ENCODE measurements at places on chromosomes 7 and 10.

DNA sequence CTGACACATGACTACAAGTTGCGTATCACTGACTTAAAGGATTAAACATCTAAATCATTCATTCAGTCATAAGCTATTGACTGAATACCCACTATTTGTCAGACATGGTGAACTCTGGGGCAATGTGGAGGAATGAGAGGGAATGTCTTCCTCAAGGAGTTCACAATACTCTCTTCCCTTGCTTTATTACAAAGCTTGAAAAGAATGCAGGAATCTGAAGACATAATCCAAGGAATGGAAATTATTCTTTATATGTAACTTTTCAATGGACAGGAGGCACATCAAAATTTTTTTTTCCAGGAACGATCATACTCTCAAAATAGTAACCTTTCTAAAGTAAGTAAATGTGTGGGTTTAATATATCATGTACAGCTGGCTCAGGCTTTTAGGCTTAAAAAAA, 111.9 kb downstream of the ATXN7L1 start:
- no peak for DNase-seq

DNA sequence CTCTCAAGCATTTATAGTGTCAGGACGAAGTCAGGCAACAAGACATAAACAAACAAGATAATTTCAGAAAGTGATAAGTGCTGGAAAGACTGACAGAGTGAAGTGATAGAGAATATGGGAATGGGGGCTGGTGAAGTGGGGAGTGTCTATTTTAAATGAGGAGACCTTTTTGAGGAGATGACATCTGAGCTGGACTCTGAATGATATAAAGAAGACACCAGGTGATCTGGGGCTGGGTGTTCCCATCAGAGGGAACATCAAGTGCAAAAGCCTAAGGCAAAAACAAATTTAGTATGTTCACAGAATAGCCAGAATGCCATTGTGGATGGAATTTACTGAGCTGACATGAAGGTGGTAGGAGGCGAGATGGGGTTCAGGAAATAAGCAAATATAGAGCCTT, 83.4 kb downstream of the PPP1R3A start:
- no peak for DNase-seq

GRCh38 chr10:65325913-65326312, 1599.9 kb upstream of the LRRTM3 start:
- DNase-seq: no peak

DNA sequence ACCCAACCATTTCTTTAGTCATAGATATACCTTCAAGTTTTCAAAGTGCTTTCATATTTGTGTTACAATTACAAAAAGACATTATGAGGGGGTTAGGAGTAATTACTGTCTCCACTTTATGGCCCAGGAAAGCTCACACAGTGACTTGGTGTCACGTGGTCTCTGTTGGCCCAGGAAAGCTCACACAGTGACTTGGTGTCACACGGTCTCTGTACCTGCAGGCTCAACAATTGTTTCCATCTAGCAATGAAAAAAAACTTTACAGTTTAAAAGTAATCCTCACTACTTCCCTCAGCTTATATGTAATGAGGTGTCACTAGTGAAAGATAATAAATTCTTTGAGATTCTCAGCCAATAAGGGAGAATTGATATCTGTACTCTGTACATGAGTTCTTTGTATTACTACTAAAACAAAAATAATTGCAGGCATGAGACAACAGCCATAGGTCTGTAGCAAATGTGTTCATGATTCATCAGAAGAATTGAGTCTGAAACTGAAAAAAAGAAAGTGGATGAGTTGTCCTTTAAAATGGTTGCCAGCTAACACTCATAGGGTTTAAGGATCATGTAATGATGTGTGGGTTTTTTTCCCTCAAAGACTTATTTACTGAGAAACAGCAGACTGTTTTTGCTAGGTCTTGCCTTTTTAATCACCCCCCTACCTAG, 10.9 kb downstream of the OGDH start:
- DNase-seq: no peak

GRCh38 chr7:17031906-17032551, 150.2 kb upstream of the AGR3 start:
- DNase-seq: no peak

DNA sequence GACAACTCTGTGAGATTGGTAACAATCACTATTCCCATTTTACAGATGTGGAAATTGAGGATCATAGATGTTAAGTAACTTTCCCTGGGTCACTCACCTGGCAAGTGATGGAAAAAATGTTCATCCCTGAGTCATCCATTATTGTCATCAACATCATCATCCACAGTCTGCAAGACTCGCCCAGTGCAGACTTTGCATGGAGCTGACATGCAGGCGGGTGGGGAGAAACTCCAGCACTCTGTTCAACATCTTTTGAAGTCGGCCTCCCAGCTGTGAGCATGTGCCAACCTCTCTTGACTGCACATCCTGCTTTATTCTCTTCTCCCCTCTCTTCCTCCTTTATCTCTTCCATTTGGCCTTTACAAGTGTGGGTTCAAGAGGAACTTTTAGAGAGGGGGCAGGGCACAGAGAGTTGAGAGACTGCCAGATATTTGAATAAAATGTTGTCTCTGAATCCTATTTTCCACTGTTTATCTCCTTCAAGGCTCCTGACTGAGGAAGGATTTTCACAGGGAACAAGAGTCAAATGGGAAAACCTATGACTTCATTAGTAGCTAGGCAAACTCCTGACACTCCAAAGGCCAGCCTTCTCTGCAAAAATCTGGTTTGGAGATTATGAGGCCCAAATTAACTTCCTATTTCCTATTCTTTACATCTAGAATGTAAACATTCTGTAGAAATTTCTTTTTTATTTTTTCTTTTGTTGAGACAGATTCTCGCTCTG, 283.7 kb upstream of the PODXL start:
- no peak for DNase-seq

GRCh38 chr10:17455015-17455520, 673 bp upstream of the ST8SIA6 start:
- DNase-seq: no peak

DNA sequence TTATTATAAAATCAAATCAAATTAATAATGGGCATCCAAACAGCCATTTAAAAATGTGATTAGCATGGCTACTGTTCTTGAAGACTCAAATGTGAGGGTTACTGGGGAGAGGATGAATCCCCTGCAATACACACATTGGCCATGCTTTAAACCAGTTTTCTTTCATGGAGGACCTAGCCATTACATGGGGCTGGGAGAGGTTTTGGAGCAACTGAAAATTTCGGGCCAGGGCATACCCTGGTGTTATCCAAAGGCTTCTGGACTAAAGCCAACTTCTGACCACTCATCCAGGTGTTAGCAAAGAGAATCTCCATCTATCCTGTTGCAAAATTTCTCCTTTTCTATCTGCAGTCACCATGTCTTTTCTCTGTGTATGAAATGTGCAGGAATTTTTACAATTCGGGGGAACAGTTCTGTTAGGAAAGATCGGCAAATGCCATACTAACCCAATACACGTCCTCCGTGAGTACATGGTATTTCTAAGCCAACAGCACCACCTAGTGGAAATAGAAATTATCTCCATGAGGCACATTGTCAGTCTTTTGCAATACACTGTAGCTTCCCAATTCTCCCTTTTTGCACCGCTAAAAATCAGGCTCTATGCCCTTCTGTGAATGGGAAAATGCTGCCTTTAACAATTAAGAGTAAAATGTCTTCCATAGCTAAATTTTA, 47.0 kb upstream of the ZNF107 start:
- DNase-seq: peak; percentile 24

DNA sequence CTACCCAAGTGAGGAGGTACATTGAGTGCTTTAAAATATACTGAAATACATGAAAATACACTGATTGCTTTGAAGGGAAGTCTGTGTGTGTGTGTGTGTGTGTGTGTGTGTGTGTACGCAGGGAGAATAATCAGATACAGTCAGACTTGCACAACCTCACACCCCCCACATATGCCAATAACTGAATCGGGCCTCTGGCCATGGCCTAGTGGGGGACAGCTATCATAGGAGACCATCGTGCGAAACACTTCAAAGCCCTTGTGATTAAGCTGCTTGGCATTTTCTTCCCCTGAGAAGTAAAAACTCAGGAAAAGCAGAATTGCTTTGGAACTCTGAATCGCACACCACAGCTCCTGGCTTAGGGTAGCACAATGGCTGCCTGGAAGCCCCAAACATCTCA, 135.1 kb downstream of the C10orf105 start:
- no peak for DNase-seq

- DNase-seq: no peak
Measured at GRCh38 chr10:26987851-26988250, 112.4 kb downstream of the ANKRD26 start.

DNA sequence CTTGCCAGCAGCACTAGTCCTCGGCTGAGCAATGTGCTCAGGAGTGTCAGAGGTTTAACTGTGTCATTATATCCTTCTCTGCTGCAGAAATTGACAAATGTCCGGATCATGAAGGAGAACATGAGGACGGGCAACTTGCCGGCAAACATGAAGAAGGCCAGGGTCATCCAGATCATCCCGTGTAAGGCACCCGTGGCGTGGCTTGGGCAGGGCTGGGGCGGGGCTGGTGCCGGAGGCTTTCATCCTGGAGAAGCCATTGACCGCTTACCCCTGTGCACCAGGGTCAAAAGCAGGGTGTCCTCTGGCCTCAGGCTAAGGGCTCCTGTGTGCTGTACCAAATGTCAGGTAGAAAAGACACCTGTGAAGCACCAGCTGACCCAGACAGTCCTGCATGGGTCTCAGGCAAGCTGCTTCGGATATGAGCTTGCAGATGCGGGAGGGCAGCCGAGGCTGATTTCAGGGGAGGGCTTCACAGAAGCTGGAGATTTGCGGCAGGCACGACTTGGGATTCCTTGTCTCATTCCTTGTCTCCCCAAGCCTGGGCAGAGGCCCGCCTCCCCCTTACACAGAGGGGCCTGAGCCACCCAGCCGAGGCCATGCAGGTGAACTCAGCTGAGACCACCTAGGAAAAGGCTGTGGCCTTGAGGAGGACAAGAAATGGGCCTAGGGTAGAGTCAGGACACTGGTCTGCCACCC, 55.4 kb downstream of the MKI67 start:
- DNase-seq: no peak

DNA sequence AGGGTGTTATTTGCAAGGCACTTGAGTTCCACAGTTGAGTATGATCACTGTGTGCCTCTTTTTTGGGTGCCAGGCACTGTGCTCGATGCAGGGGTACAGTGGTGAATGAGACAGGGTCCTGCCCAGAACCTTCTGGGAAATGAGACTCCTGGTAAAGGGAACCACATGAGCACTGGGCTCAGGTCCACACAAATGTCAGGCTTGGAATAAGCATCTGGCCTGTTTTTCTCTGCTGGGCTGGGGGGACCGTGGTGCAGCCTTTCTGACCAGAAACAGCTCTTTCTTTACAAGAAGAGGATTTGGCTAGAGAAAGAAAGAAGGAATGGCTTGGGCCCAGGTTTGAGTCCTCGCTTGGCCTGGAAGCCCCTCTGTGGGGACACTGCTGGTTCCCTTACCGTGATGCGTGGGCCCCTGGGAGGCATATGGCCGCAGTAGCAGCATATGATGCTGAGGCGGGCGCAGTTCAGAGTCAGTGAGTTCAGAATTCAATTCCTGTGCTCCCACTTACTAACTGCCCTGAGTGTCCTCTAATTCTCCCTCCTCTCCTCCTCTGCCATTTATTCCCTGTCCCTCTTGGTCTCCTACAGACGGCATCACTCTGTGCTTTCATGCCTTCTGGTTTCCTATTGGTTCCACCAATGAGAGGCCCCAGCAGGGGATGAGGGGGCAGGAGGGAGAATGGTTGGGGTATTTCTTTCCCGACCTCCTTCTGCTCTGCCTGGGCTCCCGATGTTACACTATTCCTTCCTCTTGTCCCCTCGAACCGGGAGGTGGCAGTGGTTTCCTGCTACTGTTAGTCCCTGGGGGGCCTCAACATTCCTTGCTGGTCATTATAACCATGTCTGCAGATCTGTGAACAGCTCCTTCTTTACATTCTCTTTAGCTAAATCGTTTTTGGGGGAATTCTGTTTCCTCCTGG, 9.6 kb upstream of the KCP start:
- DNase-seq: no peak

DNA sequence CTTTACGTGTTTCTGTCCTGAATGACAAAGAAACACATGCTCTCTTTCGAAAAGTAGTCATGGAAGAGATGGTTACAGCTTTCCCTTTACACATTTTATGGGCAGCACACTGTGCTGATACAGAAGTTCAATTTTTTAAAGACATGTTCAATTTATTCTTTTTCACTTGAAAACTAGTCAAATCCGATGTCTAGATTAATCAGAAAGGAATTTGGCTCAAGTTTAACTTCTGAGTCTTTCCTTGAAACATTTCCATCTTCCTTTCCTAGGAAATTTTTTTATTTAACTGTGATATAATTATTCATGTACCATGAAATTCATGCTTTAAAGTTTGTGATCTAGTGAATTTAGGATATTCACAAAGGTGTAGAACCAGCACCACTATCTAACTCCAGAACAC, 360.1 kb downstream of the TNS3 start:
- no peak for DNase-seq

- no peak for DNase-seq
Measured at GRCh38 chr7:100957832-100958421, 8.6 kb downstream of the MUC3A start.

DNA sequence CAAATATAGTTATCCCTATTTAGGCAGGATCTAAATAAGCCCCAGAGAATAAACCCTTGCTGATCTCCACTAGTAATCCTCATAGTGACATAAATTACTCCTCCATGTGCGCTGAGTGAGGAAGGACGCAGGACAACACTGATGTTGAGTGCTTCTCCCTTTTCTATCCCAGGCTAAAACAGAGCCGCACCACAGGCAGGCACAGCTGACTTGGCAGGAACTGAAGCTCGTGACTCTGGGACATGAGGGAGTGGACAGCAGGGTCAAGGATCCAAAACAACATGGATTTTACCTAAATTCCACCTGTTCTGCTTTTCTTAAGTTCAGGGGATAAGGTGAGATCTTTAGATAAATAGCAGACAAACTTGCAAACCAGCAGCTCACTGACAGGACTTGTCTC, 46.0 kb downstream of the VOPP1 start:
- no peak for DNase-seq

DNA sequence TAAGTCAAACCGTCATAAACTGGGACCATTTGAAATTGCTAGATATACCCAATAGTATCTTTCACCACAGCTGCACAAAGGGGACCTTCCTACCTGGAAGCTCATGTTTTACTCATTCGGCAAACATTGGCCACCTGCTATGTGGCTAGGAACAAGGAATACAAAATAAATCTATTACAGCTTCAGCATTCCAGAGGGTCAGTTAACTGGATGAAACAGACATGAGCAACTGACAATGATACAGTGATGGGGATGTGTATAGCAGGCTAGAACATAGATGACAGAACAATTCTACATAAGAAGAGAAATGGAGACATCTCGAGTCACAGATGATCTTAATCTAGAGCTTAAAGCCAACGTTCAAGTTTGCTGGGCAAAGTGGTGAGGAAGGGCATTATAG, 3.1 kb upstream of the SMURF1 start:
- DNase-seq: no peak

- DNase-seq: no peak
Measured at GRCh38 chr10:1468811-1469210, 268.5 kb downstream of the ADARB2 start.

- DNase-seq: no peak
Measured at GRCh38 chr10:92530891-92531535, 42.9 kb downstream of the IDE start.

- peak; percentile 53 for DNase-seq
Measured at GRCh38 chr10:95445223-95445836, 115.8 kb downstream of the SORBS1 start.

GRCh38 chr10:3578159-3578558, 206.8 kb downstream of the KLF6 start:
- DNase-seq: no peak

Measured in GM04504 (cell line).